ENCODE measurements at places on chromosomes 1 and 21. TPM values are rescaled to one million over a fixed set of nuclear protein-coding genes. Genes with fewer than 3 reads are reported as not detected.

GRCh38 chr21:41207401-41208375 is 39.7 kb downstream of the BACE2 start:
- peak; percentile 76 for DNase-seq
- H3K27ac ChIP-seq: peak overlapping the region; percentile 67
- H3K36me3 ChIP-seq: no peaks in the 10 kb centered on the region
- H3K4me3 ChIP-seq: peak overlapping the region; percentile 4
- peaks cover 14% of the 10 kb centered on the region for H3K4me1 ChIP-seq
- H3K27me3 ChIP-seq: no peaks in the 10 kb centered on the region

Gene BNIPL
- total RNA-seq: 196 TPM

Gene PLPPR5
- total RNA-seq: not detected

GRCh38 chr1:24878775-24879742 is 51.0 kb downstream of the RUNX3 start:
- H3K27ac ChIP-seq: no peak overlapping the region
- no peaks in the 10 kb centered on the region for H3K27me3 ChIP-seq
- H3K4me1 ChIP-seq: no peaks in the 10 kb centered on the region
- no peak overlapping the region for H3K4me3 ChIP-seq
- no peaks in the 10 kb centered on the region for H3K36me3 ChIP-seq

- peak overlapping the region; percentile 76 for H3K4me3 ChIP-seq
- no peak for DNase-seq
- peaks cover 20% of the 10 kb centered on the region for H3K4me1 ChIP-seq
- H3K27ac ChIP-seq: peak overlapping the region; percentile 68
These were observed 376 bp downstream of the SF3A3 start for GRCh38 chr1:37989361-37989930.

DNA sequence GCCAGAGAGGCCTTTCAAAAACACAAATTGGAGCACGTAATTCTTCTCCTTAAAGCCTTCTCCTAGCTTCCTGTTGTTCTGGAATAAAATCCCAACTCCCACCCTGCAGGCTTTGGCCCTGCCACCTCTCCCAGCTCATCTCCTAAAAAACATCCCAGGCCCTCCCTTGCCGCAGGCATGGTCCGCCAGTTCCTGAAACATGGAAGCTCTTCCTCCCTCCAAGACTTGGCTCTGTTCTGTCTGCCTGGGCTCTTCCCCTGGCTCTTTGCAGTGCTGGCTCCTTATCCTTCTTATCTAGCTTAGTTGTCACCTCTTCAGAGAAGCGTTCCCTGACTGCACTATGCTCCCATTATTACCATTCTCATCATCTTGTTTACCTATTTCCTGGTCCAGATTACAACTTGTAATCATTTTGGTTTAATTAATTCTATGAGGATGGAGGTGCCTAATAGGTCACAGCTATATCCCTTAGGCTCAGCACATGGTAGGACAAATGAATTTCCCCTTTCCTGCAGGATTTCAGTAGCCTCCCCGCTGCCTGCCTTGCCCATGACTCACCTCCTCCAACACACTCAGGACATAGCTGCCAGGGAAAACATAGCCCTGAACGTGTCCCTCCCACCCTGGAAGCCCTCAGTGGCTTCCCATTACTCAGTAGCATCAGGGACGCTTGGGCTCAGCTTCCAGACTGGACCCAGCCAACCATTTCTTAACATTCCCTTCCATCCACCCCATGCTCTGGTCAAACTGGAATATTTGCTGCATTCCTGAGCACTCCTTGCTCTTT is 15.7 kb upstream of the IGSF21 start:
- DNase-seq: no peak
- H3K27ac ChIP-seq: no peak overlapping the region
- peaks cover 57% of the 10 kb centered on the region for H3K27me3 ChIP-seq

- no peak overlapping the region for H3K4me3 ChIP-seq
- H3K36me3 ChIP-seq: no peaks in the 10 kb centered on the region
- DNase-seq: no peak
- H3K27me3 ChIP-seq: no peaks in the 10 kb centered on the region
These were observed 143.7 kb downstream of the DNM3 start for GRCh38 chr1:171984850-171985485.

DNA sequence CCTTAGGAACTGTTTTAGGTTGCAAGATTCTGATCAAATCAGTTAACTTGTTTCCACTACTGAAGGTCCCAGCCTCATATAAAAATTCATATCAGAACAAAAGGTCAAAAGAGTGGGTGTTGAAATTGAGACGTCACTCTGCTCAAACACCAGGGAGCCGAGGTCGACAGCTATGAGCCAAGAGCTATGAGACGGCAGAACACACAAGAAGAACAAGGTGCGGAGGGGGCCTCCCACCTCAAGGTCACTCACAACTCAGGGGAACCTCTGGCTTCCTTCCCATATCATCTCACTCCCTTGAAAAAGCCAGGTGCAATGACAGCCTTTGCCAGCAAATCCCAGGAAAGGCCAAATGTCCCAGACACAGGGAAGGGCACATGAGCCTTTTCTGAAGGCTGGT is 749 bp downstream of the SEC16B start:
- H3K36me3 ChIP-seq: peaks cover 10% of the 10 kb centered on the region
- H3K27me3 ChIP-seq: no peaks in the 10 kb centered on the region
- no peaks in the 10 kb centered on the region for H3K4me1 ChIP-seq
- H3K27ac ChIP-seq: no peak overlapping the region

DNA sequence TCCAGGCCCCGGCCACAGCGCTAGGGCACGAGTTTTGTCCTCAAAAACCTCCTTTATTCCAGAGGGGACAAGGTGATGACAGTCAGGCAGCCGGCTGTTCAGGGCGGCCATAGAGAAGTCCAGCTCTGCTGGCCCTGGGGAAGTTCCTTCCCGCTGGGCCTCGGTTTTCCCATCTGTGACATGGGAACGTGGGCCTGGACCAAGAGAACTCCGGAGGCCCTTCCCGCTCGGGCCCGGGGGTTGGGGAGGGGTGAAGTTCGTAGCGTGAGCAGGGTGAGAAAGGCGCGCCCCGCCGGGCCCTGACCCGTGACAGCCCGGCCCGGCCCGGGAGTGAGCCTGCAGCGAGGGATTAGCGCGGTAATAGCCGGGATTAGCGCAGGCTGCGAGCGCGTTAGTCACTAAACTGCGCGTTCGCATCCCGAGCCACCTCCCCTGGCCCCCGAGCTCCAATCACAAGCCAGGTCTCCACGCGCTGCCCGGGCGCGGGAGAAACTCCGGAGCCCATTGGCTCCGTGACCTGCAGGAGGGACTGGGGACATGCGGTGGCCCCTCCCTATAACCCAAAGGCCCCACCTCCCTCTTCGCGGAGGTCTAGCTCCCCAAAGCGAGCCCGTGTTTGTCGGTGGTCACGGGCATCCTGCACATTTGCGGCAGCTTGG is 29.8 kb upstream of the PADI2 start:
- DNase-seq: no peak
- H3K4me1 ChIP-seq: no peaks in the 10 kb centered on the region
- H3K4me3 ChIP-seq: no peak overlapping the region

DNA sequence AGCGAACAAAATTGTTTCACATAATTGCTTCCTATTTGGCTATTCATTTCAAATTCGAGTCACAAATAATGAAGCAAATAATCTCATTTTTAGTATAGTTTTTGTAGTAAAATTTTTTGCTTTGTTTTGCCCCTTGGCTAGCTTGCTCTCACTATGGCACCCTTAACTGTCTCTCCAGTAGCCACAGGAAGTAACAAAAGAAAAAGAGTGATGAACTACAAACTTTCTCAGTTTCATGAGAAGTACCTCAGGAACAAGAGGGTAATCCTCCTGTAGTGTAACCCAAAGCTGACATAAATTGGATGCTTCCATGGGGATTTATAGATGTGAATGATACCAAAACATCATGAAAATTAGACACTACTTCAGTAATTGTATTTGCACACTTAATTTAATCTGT is 242.9 kb downstream of the BARHL2 start:
- H3K36me3 ChIP-seq: no peaks in the 10 kb centered on the region
- no peaks in the 10 kb centered on the region for H3K4me1 ChIP-seq
- no peak overlapping the region for H3K27ac ChIP-seq
- DNase-seq: no peak

DNA sequence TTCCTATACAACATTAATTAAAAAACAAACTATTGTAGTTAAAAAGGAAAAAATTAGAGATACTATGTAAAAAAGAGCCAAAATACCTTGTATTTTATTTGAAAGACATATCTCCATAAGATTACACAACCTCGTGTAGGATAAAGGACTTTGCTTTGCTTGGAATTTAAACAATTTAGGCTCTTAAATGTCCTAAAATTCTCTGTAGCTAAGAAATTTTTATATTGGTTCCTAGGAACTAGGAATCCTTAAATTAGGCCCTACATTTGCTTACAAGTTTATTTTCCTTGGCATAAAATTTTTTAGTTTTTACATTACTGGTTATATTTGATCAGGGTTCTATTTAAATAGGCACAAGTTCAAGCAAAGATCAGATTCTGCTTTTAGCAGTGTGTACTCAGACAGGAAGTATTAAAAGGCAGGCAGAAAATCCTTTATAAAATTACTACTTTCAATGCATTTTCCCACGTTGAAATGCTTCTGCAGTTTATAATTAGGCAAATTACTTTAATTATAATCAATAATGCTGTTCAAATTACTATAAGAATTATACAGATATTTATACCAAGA is 3.4 kb upstream of the ANGPTL3 start:
- no peak for DNase-seq
- H3K4me3 ChIP-seq: no peak overlapping the region
- H3K4me1 ChIP-seq: no peaks in the 10 kb centered on the region
- no peak overlapping the region for H3K27ac ChIP-seq

- H3K36me3 ChIP-seq: no peaks in the 10 kb centered on the region
- no peaks in the 10 kb centered on the region for H3K27me3 ChIP-seq
- H3K4me1 ChIP-seq: peaks cover 7% of the 10 kb centered on the region
- no peak overlapping the region for H3K4me3 ChIP-seq
- H3K27ac ChIP-seq: no peak overlapping the region
These were observed 222.4 kb upstream of the JUN start for GRCh38 chr1:59006289-59006658.

DNA sequence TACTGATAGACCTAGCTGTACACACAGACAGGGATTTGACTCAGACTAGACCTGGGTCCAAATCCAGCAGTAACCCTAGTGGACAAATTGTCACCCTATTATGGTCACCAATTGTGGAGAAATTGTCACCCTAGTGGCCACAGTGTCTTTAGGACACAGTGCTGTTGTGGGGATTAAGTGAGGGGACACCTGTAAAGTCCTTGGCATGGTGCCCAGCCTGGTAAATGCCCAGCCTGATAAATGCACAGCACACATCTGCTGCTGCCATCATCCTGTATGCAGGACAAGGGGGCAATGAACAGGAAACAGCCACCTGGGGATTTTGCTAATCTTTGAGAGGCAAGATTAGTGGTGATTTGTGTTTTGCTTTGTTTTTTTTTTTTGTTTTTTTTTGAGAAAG is 2.3 kb downstream of the TMEM61 start:
- no peak overlapping the region for H3K4me3 ChIP-seq
- no peaks in the 10 kb centered on the region for H3K36me3 ChIP-seq
- peaks cover 15% of the 10 kb centered on the region for H3K27me3 ChIP-seq
- no peak overlapping the region for H3K27ac ChIP-seq
- H3K4me1 ChIP-seq: peaks cover 15% of the 10 kb centered on the region

Gene MYOG
- total RNA-seq: not detected

Measured in suprapubic skin (tissue), 4 donors.